ENCODE measurements at places on chromosomes 12 and 14.

GRCh38 chr14:85333841-85334240 is 196.1 kb upstream of the FLRT2 start:
- no peak for DNase-seq

- DNase-seq: no peak
These were observed 1.0 kb downstream of the SOS2 start for GRCh38 chr14:50230401-50230700.

GRCh38 chr14:34502545-34503225 is 36.8 kb downstream of the EAPP start:
- DNase-seq: peak; percentile 45

GRCh38 chr14:33580841-33581240 is 370.0 kb downstream of the EGLN3 start:
- no peak for DNase-seq

DNA sequence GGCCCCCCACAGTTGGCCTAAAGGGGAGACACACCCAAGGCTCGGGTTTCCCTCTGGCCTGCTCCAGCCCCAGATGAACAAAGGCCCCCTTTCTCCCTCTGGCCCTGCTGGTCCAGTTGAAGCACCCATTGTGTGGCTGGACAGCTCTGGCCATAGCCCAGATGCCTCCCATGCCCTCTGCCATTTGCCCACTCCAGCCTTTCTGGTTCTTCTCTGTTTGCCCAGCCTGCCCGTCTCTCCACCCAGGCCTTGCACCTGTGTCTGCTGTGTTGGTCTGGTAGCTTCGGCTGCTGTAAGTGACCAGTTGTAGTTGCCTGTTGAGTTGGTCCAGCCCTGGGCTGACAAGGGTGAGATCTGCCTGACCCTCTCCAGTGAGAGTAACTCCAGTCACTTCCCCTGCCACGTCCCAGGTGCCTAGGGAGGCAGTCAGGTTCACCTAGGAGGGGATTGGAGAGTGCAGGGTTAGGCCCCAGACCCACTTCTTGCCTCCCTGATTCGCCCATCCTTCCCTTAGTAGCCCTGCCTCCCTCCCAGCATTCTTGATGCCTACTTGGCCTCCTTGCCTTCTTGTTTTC is 3.0 kb downstream of the B4GALNT1 start:
- DNase-seq: no peak

DNA sequence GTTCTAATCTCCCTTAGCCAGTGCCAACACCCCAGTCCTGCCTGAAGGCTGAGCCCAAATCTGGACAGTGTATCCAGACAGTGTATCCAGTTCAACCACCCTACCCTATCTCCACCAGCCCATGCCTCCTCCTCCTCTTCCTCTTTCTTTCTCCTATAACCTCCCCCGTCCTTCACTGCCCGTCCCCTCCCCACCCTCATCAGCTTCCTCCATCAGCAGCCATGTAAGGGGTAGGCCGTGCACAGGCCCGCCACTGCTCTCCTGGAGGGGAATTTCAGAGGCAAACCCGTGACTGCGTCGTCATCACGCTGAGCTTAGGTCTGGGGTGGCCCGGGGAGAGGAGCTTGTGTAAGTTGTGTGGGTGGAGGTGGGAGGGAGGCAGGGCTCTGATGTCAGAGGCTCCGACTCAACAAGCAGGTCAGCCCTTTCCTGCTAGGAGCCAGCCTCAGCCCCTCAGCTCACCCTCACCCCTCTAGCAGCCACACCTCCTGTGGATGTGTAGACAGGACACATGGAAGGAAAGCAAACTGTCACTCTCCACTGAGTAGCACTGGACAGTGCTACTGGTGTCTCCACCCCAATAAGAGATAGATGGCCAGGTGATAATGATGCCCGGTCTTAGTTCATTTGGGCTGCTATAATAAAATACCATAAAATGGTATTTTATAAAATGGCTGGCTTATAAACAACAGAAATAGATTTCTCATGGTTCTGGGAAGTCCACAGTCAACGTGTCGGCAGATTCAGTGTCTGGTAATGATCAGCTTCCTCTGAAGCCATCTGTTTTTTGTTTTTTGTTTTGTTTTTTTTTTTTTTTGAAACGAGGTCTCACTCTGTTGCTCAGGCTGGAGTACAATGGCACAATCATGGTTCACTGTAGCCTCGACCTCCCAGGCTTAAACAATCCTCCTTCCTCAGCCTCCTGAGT is 50.5 kb downstream of the IRF2BPL start:
- peak; percentile 45 for DNase-seq

DNA sequence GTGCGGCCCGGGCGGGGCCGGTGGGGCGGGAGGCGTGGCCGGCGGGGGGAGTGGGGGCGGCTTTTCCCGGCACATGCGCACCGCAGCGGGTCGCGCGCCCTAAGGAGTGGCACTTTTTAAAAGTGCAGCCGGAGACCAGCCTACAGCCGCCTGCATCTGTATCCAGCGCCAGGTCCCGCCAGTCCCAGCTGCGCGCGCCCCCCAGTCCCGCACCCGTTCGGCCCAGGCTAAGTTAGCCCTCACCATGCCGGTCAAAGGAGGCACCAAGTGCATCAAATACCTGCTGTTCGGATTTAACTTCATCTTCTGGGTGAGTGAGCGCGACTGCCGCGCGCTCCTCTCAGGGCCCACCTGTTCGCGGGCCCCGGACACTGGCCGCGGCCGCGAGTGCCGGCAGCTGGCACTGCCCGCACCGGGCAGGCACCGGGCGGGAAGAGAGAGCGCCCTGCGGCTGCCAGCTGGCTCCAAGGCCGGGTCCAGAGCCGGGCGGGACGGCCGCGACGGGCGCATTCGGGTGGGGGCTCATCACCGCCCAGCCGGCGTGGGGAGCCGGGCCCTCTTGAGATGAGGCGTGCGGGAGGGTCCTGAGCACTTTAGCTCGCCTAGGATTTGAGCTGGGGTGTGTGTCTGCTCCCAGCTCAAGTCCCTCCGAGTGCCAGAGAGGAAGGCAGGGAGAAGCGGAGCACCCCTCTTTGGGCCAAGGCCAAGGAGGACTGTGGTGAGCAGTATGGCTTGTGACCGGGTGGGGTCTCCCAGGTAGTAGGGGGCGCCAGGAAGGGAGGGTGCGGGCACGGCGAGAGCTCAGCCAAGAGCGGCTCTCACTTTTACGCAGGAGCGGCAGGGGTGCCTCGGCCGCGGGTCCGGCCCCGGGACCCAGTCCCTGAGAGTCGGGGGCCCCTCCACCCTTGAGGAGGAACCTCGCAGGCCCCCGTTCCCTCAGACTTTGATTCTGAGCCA is at the start of gene CD9:
Gene CD9, plus strand, starts transcription at position 145 of the 957 bp plus-strand sequence. Its CDS starts 100 bp downstream, at position 245.
- DNase-seq: peak; percentile 32

GRCh38 chr14:105315941-105316576 is 1.5 kb downstream of the PACS2 start:
- no peak for DNase-seq
